ENCODE measurements at places on chromosomes 16 and 17. TPM values are rescaled to one million over a fixed set of nuclear protein-coding genes. Genes with fewer than 3 reads are reported as not detected.

DNA sequence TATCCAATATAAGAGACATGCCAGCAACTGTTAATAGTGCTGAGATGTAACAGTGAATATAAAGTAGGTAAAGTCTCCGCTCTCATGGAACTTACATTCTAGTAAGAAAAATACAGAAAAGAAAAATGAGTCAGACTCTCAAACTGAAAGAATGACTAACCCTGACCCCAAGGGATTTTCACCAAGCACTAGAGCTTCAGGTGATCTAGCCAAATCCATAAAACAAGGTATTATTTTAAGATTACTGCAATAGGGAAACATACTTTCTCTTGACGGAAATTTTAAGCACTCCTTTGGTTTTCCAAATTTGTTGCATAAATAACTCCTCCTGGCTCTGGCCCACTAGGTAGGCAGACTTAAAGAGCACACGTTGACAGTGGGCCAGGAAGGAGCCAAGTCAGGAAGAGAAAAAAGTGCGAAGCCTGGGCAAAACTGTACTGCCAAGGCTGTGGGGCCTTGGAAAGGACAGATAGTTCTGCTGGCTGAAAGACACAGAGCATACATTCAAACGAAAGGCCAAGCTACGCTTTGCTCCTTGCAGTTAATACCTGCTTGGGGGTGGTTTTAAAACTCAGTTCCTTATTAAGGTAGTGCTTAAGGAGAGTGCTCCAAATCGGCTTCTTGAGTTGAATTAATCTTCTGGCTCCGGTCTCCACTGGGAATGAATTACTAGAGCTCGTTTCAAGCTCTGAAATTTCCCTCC is 1.4 kb downstream of the GOT2 start:
- H3K27ac ChIP-seq: peak overlapping the region; percentile 59
- no peaks in the 10 kb centered on the region for H3K4me1 ChIP-seq
- H3K4me3 ChIP-seq: peak overlapping the region; percentile 87
- H3K27me3 ChIP-seq: no peaks in the 10 kb centered on the region
- H3K36me3 ChIP-seq: no peaks in the 10 kb centered on the region
- no peak for DNase-seq

GRCh38 chr16:76777721-76778465 is 413.1 kb upstream of the MON1B start:
- H3K4me1 ChIP-seq: no peaks in the 10 kb centered on the region
- H3K27ac ChIP-seq: no peak overlapping the region
- H3K36me3 ChIP-seq: no peaks in the 10 kb centered on the region

GRCh38 chr17:21525464-21526130 is 149.4 kb downstream of the KCNJ12 start:
- no peaks in the 10 kb centered on the region for H3K27me3 ChIP-seq
- no peaks in the 10 kb centered on the region for H3K36me3 ChIP-seq
- H3K27ac ChIP-seq: no peak overlapping the region
- H3K4me3 ChIP-seq: no peak overlapping the region
- no peaks in the 10 kb centered on the region for H3K4me1 ChIP-seq

- H3K27ac ChIP-seq: no peak overlapping the region
- H3K27me3 ChIP-seq: no peaks in the 10 kb centered on the region
- no peak overlapping the region for H3K4me3 ChIP-seq
- no peaks in the 10 kb centered on the region for H3K36me3 ChIP-seq
- H3K4me1 ChIP-seq: no peaks in the 10 kb centered on the region
These were observed 50.7 kb upstream of the TNRC6C start for GRCh38 chr17:77907497-77908461.

- H3K27me3 ChIP-seq: no peaks in the 10 kb centered on the region
- H3K27ac ChIP-seq: peak overlapping the region; percentile 78
- no peak for DNase-seq
These were observed 18.0 kb upstream of the CPSF4L start for GRCh38 chr17:73279704-73280103.

DNA sequence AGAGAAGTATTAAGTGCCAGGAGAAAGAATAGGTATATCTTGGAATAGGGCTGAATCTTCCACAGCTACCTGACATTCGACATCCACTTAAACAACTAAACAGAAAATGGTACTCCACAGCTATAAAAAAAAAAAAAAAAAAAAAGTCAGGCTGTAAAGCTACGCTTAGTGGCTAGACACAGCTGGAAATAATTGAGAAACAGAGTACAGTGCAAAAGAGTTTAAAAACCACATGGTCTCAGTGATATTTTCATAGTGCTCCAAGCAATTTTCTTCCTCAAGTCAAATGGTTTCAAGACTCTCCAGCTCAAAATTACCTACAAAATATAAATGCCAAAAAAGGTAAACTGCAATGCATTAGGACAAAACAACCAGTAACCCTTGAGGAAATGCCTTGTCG is 607.1 kb downstream of the KCNJ2 start:
- no peaks in the 10 kb centered on the region for H3K27me3 ChIP-seq
- no peaks in the 10 kb centered on the region for H3K4me1 ChIP-seq
- no peak overlapping the region for H3K4me3 ChIP-seq

GRCh38 chr17:19762515-19762961 is 14.4 kb upstream of the ALDH3A1 start:
- H3K4me3 ChIP-seq: no peak overlapping the region
- no peak overlapping the region for H3K27ac ChIP-seq
- H3K4me1 ChIP-seq: no peaks in the 10 kb centered on the region
- peak; percentile 50 for DNase-seq

GRCh38 chr16:79362300-79362970 is 238.1 kb downstream of the MAF start:
- H3K27me3 ChIP-seq: no peaks in the 10 kb centered on the region
- H3K4me3 ChIP-seq: no peak overlapping the region
- no peak for DNase-seq
- H3K27ac ChIP-seq: no peak overlapping the region

DNA sequence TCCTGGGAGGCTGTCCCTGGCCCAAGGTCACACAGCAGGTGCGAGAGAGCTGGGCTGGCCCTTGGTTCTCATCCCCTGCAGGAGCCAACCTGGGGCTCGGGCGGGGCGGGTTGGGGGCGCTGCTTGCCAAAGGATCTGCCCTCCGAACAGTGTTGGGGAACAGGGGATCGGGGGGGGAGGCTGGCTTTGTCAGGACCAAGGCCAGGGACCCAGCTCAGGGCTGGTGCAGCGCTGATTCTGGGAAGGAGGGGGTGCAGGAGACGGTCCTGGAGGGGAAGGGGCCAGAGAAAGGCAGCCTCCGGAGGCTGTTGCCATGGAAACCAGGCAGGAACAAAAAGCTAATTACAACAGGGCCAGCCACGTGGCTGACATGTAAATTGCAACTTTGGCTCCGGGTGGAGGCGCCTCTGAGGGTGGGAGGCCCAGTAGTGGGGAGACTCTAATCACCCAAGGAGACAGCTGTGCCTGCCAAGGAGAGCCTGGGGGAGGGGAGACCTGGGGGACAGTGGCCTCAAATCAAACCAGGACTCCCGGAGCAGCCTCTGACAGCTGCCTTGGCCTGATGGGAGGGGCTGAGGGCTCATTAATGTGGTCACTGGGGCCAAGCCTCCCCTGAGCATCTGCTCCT is 1.3 kb downstream of the TUBB3 start:
- no peak overlapping the region for H3K4me3 ChIP-seq
- no peak for DNase-seq
- peaks cover 35% of the 10 kb centered on the region for H3K27me3 ChIP-seq
- H3K4me1 ChIP-seq: peaks cover 19% of the 10 kb centered on the region
- H3K27ac ChIP-seq: no peak overlapping the region
- H3K36me3 ChIP-seq: no peaks in the 10 kb centered on the region

- H3K27ac ChIP-seq: peak overlapping the region; percentile 68
- peak overlapping the region; percentile 9 for H3K4me3 ChIP-seq
- H3K27me3 ChIP-seq: no peaks in the 10 kb centered on the region
- no peaks in the 10 kb centered on the region for H3K36me3 ChIP-seq
These were observed 85.5 kb upstream of the DOC2B start for GRCh38 chr17:266701-267667.

DNA sequence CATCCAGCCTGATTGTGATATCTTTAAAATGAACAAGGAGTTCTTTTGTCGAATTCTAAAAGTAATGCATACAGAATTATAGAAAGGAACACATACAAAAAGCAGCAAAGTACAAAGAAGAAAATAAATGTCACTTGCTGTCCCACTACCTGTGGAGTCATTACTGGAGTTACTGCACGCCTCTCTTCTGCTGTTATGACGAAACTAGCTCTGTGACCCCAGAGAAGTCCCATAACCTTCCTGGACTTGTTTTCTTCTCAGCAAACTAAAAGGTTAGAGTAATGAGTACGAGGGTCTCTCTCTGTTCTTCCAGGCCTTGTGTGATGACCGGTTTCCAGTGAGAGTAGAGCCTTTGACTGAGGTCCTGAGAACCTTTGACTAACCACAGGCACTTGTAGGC is 26.9 kb downstream of the BANP start:
- no peak overlapping the region for H3K27ac ChIP-seq
- H3K4me1 ChIP-seq: no peaks in the 10 kb centered on the region
- no peaks in the 10 kb centered on the region for H3K36me3 ChIP-seq
- no peak overlapping the region for H3K4me3 ChIP-seq
- DNase-seq: no peak
- no peaks in the 10 kb centered on the region for H3K27me3 ChIP-seq

GRCh38 chr17:29347831-29348629 is 42.1 kb upstream of the TAOK1 start:
- H3K27ac ChIP-seq: no peak overlapping the region
- H3K36me3 ChIP-seq: no peaks in the 10 kb centered on the region
- peak; percentile 25 for DNase-seq
- H3K4me1 ChIP-seq: no peaks in the 10 kb centered on the region
- no peaks in the 10 kb centered on the region for H3K27me3 ChIP-seq
- H3K4me3 ChIP-seq: peak overlapping the region; percentile 2

DNA sequence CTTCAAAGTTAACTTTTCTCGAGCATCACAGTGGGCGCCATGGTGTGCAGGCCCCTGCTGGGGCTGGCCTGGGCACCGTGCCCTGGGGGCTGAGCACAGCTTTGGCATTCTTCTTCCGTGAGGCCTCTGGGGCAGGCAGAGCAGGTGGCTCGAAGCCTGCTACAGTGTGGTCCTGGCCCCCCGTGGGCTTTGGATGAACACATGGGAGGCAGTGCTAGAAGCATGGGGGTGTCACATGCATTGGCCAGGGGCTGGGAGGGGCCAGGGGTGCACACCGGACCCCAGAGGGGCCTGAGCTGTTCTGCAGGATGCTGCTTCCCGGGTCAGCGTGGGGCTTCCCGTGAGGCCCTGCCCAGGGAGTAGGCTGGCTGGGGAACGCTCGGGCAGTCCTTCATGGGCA is 12.1 kb upstream of the C16orf74 start:
- H3K4me3 ChIP-seq: no peak overlapping the region
- H3K4me1 ChIP-seq: no peaks in the 10 kb centered on the region
- H3K27ac ChIP-seq: no peak overlapping the region
- H3K36me3 ChIP-seq: no peaks in the 10 kb centered on the region
- DNase-seq: no peak

DNA sequence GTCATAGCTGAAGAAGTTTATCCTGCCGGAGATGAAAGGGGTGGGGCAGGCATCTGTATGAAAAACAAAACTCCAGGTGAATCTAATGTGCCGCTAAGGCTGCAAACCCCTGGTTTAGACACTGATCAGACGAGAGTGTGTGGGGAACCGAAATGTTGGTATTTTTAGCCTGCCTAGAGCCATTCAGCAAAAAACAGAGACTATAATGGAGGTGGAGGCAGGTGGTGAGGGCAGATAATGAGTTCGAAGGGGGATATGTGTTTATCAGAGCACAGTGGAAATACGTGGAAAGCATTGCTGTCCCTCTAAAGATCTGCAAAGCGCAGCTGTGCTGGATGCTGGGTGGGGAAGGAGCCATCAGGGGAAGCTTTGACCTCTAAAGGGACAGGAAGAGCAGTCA is 127.5 kb upstream of the WSCD1 start:
- H3K27ac ChIP-seq: no peak overlapping the region
- H3K4me3 ChIP-seq: no peak overlapping the region
- no peaks in the 10 kb centered on the region for H3K27me3 ChIP-seq

Gene MEFV
- total RNA-seq: 5.6 TPM

Gene PIK3R5
- 28.6 TPM for total RNA-seq

Gene MRPS34
- 95.4 TPM for total RNA-seq

Gene RPGRIP1L
- total RNA-seq: 7.5 TPM

Gene GPR179
- total RNA-seq: under 0.01 TPM

Gene CDH13
- 13.1 TPM for total RNA-seq

Gene COPS3
- total RNA-seq: 61.3 TPM

Gene C17orf78
- not detected for total RNA-seq

Gene GSDMA
- not detected for total RNA-seq

Gene KIF2B
- total RNA-seq: not detected

Gene RUNDC1
- 22.3 TPM for total RNA-seq

Measured in breast epithelium (tissue), 4 donors.